ENCODE measurements at places on chromosomes 13 and 19. TPM values are rescaled to one million over a fixed set of nuclear protein-coding genes. Genes with fewer than 3 reads are reported as not detected.
A peak's percentile ranks its signal among the peaks of the same experiment; 100 is the strongest.

- peaks cover 40% of the 10 kb centered on the region for H3K36me3 ChIP-seq
- no peaks in the 10 kb centered on the region for H3K27me3 ChIP-seq
- no peak overlapping the region for H3K4me3 ChIP-seq
- H3K4me1 ChIP-seq = peaks cover 24% of the 10 kb centered on the region
These were observed 25.2 kb downstream of the CRTC1 start for GRCh38 chr19:18708452-18709231.

- H3K4me1 ChIP-seq = peaks cover 9% of the 10 kb centered on the region
- no peaks in the 10 kb centered on the region for H3K27me3 ChIP-seq
- peak overlapping the region; percentile 98 for H3K27ac ChIP-seq
- H3K36me3 ChIP-seq = peaks cover 3% of the 10 kb centered on the region
These were observed 475 bp downstream of the MRPL57 start for GRCh38 chr13:21176982-21177284.

- H3K36me3 ChIP-seq = no peaks in the 10 kb centered on the region
- H3K27me3 ChIP-seq = no peaks in the 10 kb centered on the region
- H3K4me1 ChIP-seq = no peaks in the 10 kb centered on the region
- no peak overlapping the region for H3K4me3 ChIP-seq
- no peak overlapping the region for H3K27ac ChIP-seq
These were observed 686.7 kb downstream of the DIAPH3 start for GRCh38 chr13:59477011-59477410.

GRCh38 chr13:50847501-50847900 is 4.0 kb upstream of the DLEU7 start:
- no peak overlapping the region for H3K27ac ChIP-seq
- DNase-seq = no peak
- no peak overlapping the region for H3K4me3 ChIP-seq
- H3K27me3 ChIP-seq = no peaks in the 10 kb centered on the region
- H3K4me1 ChIP-seq = peaks cover 15% of the 10 kb centered on the region
- H3K36me3 ChIP-seq = no peaks in the 10 kb centered on the region

- no peak for DNase-seq
- H3K36me3 ChIP-seq = no peaks in the 10 kb centered on the region
- H3K4me3 ChIP-seq = no peak overlapping the region
- no peak overlapping the region for H3K27ac ChIP-seq
- H3K4me1 ChIP-seq = no peaks in the 10 kb centered on the region
- no peaks in the 10 kb centered on the region for H3K27me3 ChIP-seq
These were observed 107.2 kb downstream of the NALCN start for GRCh38 chr13:101309014-101309619.

DNA sequence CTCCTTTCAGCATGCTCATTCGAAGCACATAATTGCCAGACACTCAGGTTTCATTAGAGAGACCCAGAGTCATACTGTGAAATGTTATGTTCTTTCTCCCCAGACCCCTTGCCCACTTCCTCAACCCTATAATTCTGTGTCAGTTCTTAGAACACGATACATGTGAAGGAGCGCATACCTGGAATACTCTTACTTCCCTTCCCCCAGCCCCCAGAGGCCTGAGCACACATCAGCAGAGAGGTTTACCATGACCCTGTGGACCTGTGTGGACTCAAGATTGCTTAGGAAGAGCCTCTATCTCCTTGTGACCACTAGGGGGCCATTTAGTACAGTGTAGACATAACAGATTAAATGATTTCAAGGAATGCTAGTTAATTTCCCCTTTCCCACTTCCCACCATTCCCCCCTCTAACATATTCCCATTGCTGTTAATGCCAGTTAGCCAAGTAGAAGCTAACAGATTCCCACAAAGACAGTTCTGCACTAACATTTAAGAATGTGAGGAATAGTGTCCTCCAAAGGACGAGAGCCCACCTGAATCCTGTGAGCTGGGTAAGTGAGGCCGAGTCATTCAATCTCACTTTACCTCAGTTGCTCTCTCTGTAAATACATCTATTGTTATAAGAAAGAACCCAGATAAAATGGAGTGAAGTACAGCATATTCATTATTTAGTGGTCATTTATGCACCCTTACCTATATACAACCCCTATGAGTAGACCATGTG is 154.2 kb upstream of the MAB21L1 start:
- H3K27me3 ChIP-seq = no peaks in the 10 kb centered on the region
- no peak overlapping the region for H3K4me3 ChIP-seq
- no peaks in the 10 kb centered on the region for H3K4me1 ChIP-seq
- no peak overlapping the region for H3K27ac ChIP-seq

GRCh38 chr19:46368116-46368515 is 21.2 kb downstream of the PPP5C start:
- H3K36me3 ChIP-seq = peaks cover 47% of the 10 kb centered on the region
- H3K27me3 ChIP-seq = no peaks in the 10 kb centered on the region
- no peak overlapping the region for H3K4me3 ChIP-seq
- H3K4me1 ChIP-seq = peaks cover 6% of the 10 kb centered on the region
- no peak overlapping the region for H3K27ac ChIP-seq
- no peak for DNase-seq

- no peak overlapping the region for H3K27ac ChIP-seq
- DNase-seq = no peak
- H3K36me3 ChIP-seq = no peaks in the 10 kb centered on the region
- peak overlapping the region; percentile 9 for H3K4me3 ChIP-seq
- peaks cover 55% of the 10 kb centered on the region for H3K27me3 ChIP-seq
- H3K4me1 ChIP-seq = peaks cover 38% of the 10 kb centered on the region
These were observed 1.4 kb downstream of the NPAS1 start for GRCh38 chr19:47020992-47021496.

The RDH13 gene
- 18.8 TPM for total RNA-seq

The GAPDHS gene
- total RNA-seq = 0.11 TPM
